ENCODE measurements at places on chromosomes 3 and 15.
A peak's percentile ranks its signal among the peaks of the same experiment; 100 is the strongest.

- DNase-seq: peak; percentile 81
These were observed at the start of gene ZNF710 for GRCh38 chr15:90001062-90001682. Gene ZNF710 (plus strand): TSS chr15:90001324. CDS start chr15:90067138, 65,814 bp downstream.

GRCh38 chr3:5458526-5458925 is 271.0 kb downstream of the EDEM1 start:
- no peak for DNase-seq

GRCh38 chr15:44726568-44727484 is 9.5 kb upstream of the TRIM69 start:
- DNase-seq: peak; percentile 94

- no peak for DNase-seq
These were observed 55.9 kb downstream of the CGNL1 start for GRCh38 chr15:57432141-57432741.

DNA sequence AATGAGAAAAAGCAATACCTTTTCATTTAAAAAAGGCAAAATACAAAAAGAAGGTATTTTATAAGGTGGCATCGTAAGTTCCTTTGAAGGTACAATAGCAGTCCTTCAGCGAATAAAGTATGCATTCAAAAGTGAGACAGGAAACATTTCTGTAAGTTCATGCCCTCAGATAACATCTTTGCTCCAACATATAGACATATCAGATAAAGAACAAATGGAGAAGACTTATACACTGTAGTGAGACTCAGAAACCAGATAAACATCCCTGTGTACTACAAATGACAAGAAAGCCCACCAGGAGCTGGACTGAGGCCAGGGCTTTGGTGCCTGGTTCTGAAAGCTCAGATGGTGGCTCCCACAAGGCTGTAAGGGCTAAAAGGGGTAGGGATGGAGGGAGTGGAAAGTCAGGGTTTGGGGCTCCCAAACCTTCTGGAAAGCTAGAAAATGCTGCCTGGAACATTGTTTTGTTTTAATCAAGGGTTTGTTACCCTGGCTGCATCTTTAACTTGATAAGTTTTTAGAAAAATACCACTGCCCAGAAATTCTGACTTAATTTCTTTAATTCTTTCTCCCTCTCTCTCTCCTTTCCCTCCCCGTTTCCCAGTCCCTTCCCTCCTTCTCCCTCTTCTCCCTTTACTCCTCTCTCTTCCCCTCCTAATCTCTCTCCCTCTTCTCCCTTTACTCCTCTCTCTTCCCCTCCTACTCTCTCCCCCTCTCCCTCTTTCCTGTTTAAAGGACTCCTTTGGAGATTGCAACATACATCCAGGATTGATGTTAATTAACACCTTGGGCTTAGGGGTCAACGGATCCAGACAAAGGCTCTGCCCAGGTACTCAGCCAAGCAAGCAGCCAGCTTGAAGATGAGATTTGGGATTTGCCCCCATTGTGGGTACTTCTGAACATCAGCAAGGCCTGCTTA is 126.1 kb downstream of the AQP9 start:
- DNase-seq: no peak

- DNase-seq: peak; percentile 91
These were observed 290.5 kb downstream of the PLCL2 start for GRCh38 chr3:17175187-17175807.

DNA sequence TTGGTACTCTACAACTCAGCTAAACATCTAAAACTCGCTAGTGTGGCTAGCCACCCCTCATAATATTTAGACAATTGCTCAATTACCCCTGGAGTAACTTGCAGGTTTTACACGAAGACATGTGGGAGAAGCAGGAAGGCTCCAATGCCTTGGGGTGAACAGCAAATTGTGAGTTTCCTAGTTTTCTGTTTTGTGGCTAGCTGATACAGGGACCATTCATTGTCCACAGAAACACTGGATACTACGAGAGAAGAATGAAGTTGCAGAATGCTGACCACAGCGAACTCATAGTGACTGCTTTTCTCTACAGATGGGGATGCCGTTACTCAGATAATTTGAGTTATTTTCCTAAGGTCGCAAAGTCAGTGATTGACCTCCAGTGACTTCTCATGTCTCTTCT is 212.9 kb downstream of the P3H2 start:
- no peak for DNase-seq

GRCh38 chr3:60010781-60011180 is 961.0 kb upstream of the CFAP20DC start:
- no peak for DNase-seq
